ENCODE measurements at places on chromosomes 3 and 15.

GRCh38 chr3:113094337-113095221 lies 103.8 kb downstream of the GTPBP8 start:
- DNase-seq, result no peak

GRCh38 chr15:60389261-60390077 lies 8.3 kb downstream of the ANXA2 start:
- DNase-seq, result no peak

DNA sequence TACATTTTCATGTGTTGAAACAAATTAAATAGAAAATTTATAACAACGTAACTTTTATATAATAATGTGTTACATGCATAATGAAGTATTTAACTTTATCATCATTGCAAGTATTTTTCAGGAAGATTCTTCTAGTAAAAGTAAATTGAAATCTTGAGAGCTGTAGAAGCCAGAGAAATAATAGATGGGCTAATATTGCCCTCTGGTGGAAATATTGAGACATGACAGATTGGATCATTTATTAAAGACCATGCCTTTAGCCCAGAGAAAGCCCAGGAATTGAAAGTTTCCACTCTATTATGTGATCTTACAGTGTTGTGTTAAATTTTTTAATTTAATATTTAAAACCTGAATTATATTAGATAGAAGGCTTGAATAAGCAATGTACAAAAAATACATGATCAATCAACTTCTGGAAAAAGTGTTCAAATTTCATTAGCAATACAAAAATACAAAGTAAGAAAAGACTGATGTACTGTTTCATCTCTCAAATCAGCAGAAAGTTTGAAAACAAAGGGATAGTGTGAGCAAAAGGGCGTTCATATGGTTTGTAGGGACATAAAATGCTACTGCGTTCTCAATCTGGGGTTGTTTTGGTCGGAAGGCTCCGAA lies 52.7 kb upstream of the SPTSSB start:
- DNase-seq, result peak; percentile 29

- no peak for DNase-seq
Observed at GRCh38 chr3:186932281-186933181, 2.2 kb downstream of the ST6GAL1 start.

DNA sequence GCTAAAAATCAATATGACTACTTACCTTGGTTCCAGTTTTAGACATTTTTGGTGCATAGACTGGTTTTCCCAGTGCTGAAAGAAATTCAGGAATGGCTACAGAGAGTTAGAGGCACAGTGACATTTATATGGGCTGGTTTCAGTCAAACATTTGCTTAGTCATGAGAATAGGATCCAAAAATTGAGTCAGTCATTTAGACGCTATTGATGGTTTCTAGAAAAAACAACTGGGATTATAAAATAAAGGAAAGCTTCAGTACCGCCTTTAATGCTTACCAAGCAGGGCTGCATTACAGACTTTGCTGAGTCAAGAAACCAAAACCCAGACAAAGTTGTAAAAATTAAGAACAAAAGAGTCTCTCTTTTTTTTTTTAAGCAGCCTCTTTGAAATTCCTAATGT lies at the start of gene CRYGS:
Gene CRYGS, minus strand, starts transcription at position 100 of the 400 bp plus-strand sequence. Its CDS starts 54 bp downstream, at position 46.
- DNase-seq, result no peak

DNA sequence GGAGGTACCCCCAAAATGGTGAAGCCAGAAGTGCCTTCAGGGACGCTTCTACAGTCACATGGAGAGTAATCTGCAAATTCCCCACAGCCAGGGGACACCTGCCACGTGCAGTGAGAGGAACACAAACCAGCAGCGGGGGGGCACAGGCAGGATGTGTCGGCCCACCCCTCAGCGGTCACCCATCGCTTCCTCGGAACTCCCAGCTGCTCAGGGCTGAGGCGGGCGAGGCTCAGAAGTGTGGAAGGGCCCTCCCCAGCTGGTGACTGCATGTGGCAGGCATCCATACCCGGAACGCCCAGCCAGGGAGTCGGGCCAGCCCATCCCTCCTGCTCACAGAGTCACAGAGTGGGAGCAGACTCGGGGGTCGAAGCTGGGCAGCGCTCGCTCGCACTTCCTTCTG lies 63.7 kb downstream of the SLC12A8 start:
- DNase-seq, result peak; percentile 74

DNA sequence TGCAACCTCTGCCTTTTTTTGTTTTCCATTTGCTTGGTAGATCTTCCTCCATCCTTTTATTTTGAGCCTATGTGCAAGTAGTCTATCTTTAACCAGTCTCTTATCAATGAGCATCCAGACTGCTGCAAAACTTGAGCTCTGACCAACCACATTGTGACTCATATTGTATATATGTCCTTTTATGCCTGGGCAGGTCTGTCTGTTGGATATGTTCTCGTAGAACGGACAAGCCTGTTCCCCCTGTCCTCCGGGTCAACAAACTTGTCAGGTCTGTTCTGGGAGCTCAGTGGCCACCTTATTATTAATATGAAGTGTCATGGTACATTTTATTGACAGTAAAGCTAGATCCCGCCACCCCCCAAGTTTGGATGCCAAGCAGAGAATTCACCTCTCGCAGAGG lies 252.9 kb upstream of the ST8SIA2 start:
- no peak for DNase-seq

GRCh38 chr3:196198771-196199753 lies 12.1 kb downstream of the ZDHHC19 start:
- DNase-seq, result no peak

Data from germinal center (tissue), 1 donor.